ENCODE measurements at places on chromosomes 6 and 20.

DNA sequence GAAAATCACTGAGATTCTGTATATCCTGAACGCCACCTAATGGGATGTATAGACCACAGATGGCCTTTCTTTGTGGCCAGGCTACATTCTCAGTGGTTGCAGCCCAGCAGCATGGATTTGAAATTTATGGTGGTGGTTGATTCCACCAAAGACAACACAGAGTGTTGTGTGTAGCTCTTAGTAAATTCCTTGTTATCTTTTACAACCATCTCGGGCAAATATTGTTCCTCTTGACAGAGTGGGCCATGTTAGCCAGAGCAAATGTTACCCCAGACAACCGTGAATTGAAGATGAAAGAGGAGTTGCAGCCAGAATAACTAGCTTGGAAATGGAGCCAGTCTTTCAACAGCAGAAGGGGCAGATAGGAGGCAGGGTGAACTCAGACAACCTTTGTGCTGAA lies 39.5 kb downstream of the SLC24A3 start:
- DNase-seq = no peak

DNA sequence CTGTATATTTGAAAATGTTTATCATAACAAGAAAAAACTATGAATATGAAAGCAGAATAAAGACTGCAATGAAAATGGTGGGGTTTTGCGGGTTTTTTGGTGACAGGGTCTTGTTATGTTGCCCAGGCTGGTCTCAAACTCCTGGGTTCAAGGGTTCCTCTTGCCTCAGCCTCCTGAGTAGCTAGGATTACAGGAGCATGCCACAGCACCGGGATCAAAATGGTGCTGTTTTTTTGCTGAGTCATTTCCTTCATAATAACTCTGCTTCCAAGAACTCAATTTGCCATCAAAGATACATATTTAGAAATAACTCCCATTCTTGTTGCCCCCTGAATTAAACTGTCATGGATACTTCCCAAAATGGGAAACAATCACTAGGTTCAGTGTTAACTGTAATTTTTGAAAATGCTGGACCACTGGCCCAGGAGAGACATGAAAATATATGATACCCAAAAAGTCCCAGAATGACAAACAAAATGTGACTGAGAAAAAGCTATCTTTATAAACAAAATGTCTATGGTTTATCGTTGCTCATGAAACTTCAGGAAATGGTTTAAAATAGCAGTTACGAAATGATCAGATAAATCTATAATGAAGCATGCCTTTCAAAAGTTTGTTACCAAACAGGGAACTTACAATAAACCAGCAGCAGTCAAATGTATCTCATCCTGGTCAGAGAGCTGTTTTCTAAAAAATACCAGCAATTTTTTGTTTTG lies 32.2 kb downstream of the ILRUN start:
- no peak for DNase-seq

- DNase-seq = no peak
Observed at GRCh38 chr6:130018744-130019325, 454 bp downstream of the L3MBTL3 start.

- DNase-seq = peak; percentile 39
Observed at GRCh38 chr20:32155017-32155981, 45.8 kb downstream of the TM9SF4 start.

- no peak for DNase-seq
Observed at GRCh38 chr20:33333616-33334015, 50.6 kb downstream of the BPIFB1 start.

Measured in NCI-H2171 (cell line).